HS-27A (cell line): ENCODE measurements at places on chromosomes 3 and 15.

DNA sequence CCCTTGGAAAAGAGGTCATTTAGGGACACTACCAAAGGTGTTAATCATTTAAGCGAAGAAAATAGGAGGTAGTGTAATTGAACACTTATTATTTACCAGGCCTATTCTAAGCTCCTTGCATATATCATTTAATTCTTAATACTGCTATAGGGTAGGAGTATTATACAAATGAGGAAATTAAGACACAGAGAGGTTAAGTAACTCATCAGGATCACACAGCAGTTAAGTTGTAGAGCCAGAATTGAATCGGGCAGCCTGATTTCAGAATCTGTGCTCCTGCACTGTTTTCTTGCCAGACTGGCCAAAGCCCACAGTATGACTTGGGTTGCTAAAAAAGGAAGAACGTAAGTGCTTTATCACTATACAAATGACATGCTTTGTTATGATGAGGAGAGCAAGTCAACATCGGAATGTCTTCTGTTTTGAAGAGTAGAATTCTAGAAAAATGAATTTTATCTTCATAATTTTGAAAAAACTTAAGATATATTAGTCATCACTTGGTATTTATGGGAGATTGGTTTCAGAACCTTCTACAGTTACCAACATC is 31.4 kb downstream of the HPS3 start:
- DNase-seq: no peak

DNA sequence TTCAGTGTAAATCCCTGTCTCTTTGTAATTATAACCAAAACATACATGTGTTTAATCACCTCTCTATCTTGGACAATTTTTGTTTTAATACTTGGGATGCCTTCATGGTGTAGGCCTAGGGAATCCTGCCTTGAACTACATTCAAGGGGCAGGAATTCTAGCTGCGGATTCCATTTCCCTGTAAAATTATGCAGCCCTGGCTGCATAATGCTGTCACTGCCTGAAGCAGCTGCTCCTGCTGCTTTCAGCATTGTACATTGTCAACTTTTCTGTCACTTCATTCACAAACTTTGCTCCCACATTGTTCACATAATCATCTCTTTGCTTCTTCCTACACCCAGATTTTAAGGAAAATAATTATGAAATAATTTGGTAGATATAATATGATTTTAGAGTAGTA is 638.7 kb downstream of the RBMS3 start:
- DNase-seq: no peak

GRCh38 chr3:24981924-24982323 is 446.1 kb upstream of the RARB start:
- no peak for DNase-seq

GRCh38 chr3:24802614-24803013 is 308.0 kb upstream of the THRB start:
- DNase-seq: no peak

DNA sequence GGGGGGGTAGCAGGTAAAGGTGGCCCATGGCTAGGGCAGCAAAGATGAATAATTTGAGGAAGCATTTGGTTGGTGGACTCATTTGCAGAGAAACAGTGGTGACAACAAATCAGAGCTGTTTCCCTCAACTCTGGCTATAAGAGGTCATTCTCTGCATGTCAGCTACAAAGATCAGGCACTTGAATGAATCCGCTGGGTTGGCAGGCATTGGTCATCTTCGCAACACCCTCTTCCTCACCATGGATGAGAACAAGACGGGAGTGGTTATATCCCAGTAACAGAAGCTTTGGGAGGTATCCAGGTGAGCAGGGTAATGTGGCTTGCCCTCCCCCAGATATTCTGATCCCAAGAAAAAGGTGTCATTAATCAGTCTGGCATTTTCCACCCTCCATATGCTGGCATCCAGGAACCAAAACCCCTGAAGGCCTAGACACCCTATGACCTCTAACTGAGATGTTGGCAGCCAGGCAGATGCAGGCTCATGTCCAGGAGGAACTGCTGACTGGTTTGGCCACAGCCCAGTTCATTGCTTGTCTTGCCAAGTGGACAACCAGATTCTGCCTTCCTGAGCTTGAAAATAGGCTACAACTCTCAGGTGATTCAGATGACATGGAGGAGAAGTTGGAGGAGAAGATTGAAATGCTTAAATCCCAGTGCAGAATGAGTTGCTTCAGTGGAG is 108.9 kb upstream of the TRIM42 start:
- DNase-seq: no peak

DNA sequence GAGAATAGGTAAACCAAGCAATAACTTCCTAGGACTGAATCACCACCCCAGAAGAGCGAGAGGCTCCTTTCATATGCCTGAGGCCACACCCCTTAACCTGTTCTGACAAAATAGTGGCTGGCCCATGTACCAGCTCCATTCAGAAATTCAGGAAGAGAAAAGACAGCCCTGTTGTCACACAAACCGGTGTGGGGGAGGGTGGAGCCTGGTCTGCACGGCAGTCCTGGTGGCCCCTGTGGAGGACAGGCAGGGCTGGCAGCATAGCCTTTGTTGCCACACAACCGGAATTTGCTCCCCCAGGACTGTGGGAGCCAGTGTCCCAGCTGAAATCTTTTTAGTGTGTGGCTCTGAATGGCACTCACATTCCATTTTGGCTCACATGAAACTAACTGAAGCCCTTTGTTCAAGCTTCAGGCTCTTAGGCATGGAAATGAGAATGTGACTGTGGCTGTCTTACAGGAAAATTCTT is 23.8 kb downstream of the RLBP1 start:
- no peak for DNase-seq

DNA sequence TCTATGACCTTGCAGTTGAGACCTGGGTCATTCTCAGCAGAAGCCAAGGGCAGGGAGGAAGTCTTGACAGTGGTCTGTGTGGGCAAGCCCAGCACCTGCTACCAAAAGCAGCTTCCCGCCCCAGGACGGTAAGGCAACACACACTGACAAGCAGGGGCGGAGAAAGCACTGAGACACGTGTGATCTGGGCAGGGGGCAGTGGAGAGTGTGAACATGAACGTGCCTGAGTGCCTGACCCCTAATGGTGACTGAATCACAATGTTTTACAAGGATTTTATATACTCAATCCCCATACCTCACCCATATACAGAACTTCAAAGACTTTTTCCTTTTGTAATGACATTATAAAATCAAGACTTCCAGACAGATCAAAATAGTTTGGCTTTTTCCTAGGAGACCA is 35.2 kb downstream of the ANP32A start:
- no peak for DNase-seq

DNA sequence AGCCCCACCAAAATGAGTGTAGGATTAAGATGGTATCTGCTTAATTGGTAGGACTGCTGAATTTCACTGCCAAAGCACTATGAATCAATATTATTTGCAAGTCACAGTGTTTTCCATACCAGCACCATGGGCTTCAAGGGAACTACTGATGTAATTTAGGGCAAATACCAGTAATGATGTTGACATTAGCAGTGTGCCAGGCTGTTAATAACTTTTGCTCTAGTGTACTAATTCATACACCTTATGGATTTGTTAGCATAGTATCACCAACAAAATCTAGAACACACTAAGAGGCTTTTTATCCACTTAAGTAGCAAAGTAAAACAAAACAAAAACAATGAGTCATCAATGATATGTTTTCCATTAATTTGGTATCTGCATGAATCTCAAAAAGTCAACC is 888.2 kb downstream of the CADM2 start:
- DNase-seq: no peak

GRCh38 chr15:29601811-29602210 is 220.5 kb downstream of the TJP1 start:
- no peak for DNase-seq

DNA sequence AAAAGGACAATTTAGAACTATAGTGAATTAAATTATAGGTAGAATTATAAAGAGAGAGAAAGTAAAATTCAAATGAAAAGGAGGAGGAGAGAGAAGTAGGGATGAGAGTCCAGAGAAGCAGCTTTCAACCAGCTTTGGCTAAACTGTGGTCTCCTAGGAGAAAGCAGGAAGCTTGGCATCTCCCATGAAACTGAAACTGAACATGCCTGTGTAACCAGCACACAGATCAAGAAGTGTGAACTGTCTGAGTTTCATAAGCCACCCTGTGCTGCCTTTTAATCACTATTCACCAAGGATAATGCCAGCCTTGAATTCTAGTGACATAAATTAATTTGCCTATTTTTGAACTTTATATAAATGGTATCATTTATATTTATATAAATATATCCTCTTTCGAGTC is 128.5 kb downstream of the MYRIP start:
- no peak for DNase-seq

- DNase-seq: no peak
Observed at GRCh38 chr15:40796512-40796911, 10.4 kb upstream of the ZFYVE19 start.
